ENCODE measurements at places on chromosomes 12 and 14.
A peak's percentile ranks its signal among the peaks of the same experiment; 100 is the strongest.

- peak; percentile 46 for DNase-seq
Observed at GRCh38 chr12:80195074-80195726, 95.9 kb downstream of the OTOGL start.

DNA sequence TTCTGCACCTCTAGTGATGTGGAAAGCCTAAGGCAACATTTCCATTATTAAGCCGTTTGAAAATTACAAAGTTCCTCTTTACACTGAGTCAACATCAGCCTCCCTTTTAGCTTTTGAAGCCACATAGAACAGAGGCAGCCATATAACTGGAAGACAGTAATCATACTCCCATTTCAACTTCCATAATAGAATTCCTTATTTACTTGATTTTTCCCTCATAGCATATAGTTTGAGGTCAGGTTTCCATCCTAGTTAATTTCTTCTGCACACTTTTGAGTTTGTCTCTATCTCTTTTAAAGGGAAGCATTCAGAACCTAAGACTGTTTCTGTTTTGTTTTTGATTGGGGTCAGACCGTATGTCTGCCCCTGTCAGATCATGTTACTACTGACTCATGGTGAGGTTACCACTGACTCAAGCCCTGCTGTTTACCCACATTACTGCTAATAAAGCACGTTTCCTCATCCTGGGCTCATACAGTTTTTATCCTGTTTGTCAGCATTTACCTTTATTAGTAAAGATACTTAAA, 161.0 kb downstream of the SLC38A4 start:
- DNase-seq = peak; percentile 66

DNA sequence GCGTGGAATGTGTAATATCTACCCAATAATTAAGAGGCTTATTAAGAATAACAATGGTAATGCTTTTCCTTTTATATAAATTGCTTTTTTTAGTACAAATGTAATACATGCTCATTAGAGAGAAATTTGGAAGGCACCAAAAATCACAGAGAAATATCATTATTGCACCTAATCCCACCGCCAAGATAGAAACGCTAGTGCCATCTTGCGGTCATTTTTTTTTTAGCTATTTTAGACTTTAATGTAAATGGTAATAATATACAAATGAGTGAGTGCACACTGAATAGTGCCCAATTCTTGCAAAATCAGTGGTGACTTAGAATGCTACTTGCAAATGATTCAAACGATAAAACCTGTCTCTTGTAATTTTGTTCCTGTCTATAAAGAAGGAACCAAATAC, 576.8 kb upstream of the TMEM132C start:
- DNase-seq = no peak

DNA sequence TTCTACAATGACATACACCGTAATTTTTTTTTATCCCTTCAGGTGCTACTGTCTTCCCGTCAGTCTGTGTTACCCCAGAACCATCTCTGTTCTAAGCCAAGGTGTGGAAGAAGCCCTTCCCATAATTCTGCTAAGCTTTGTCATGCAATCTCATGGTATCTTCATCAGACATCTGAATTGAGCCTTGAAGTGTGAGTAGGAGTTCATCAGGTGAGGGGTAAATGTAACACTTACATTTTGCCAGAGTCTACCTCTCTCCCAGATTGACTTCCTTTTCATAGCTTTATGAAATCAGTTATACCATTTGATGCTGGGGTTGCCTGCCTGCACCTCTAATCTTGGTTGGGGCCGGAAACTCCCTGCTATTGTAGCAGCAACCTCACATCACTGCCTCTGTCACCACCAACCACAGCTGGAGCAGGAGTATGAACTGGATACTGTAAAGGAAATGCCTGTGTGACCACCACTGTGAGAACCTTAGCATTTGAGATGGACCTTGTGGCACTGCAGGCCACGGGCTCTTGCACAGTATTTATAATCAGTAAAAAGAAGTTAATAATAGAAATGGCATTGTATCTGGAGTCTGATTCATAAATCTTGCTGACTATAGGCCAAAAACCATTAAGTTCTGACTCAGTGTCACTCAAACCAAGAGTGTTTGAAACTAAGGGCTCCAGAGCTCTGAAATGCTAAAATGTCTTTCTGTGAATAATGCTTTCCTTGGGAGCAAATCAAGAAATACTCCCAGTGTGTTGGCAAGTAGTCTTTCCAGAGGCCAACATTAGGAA, 58.7 kb upstream of the STK38L start:
- peak; percentile 70 for DNase-seq

GRCh38 chr14:88233915-88234314, 89.2 kb downstream of the KCNK10 start:
- DNase-seq = no peak

GRCh38 chr12:131901431-131902331, 7.3 kb downstream of the ULK1 start:
- no peak for DNase-seq

DNA sequence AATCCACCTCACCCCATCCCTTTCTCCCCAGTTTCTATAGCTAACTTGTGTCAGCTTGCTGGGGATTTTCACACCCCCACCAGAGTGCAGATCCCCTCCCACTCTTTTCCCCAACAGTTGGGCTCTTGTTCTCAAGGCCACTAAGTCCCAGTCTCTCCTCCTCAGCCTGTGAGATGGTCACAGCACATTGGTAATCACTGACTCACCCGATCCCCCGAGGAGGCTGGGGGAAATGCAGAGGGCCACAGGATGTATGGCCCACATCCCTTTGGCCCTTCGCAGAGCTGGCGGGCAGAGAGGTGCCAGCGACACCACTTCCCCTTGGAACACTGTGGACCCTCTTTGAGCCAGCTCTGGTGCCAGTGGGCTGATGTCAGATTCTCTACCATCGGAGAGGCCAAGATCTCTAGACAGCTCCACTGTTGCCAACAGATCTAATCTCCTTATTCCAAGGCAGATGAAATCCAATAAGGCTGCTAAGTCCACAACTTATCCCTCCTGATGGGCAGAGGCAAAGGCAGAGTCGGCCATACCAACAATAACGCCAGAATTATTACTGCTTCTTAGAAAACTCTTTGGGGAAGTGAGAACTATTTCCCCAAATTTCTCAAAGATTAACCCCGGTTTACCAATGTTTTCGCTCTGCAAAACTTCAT, 1.6 kb downstream of the FMNL3 start:
- DNase-seq = peak; percentile 82

DNA sequence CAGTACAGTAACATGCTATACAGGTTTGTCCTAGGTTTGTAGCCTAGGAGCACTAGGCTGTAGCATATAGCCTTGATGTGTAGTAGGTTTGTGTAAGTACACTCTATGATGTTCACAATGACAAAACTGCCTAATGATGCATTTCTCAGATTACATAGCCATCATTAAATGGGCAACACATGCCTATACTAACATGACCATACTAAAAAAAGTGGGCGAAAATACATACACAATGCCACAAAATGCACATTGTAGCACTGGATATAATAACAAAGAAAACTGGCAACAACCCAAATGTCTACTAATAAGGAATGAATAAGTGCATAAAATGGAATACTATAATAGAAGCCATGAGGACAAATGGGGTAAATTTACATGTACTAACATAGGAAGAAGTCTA, 31.3 kb upstream of the NDUFA12 start:
- DNase-seq = no peak

GRCh38 chr12:14981049-14981448, 8.2 kb downstream of the PDE6H start:
- DNase-seq = no peak

GRCh38 chr12:66013224-66013623, 117.3 kb downstream of the LLPH start:
- no peak for DNase-seq

GRCh38 chr12:51198568-51199365, 19.1 kb downstream of the POU6F1 start:
- no peak for DNase-seq

GRCh38 chr14:26180221-26180620, 417.6 kb downstream of the NOVA1 start:
- no peak for DNase-seq

- DNase-seq = no peak
Observed at GRCh38 chr12:98405805-98406366, 109.5 kb upstream of the TMPO start.

- DNase-seq = peak; percentile 36
Observed at GRCh38 chr12:111445726-111446581, 40.2 kb downstream of the SH2B3 start.

GRCh38 chr12:88944397-88944796, 364.1 kb upstream of the KITLG start:
- no peak for DNase-seq

DNA sequence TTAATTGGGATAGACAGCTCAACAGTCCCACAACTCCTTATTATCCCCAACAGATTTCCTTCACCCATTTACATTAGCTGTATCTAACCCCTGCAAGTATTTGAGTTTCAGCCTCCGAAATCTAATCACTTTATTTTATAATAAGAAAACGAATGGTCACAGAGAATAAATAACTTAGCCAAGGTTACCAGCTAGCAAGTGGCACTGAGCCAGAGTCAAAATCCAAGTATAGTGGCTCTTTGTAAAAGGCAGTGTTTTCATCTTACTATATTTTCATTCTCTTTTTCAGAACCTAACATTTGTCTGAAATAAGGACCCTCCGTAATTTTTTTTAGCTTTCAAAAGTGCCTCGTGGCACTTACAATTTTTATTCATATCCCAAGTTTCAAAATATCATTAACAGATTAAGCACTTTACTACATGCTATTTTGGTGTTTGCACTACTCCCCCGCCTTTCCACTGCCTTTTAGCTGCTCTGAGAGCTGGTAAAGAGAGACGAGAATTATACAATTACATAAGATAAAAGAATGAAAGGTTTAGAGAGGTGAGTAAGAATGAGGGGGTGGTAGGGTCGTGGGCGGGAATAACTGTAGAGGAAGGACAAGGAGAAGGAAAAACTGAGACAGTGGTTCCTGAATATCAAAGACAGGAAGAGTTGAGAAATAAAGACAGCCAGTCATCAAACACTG, 3.7 kb upstream of the USP15 start:
- DNase-seq = no peak

DNA sequence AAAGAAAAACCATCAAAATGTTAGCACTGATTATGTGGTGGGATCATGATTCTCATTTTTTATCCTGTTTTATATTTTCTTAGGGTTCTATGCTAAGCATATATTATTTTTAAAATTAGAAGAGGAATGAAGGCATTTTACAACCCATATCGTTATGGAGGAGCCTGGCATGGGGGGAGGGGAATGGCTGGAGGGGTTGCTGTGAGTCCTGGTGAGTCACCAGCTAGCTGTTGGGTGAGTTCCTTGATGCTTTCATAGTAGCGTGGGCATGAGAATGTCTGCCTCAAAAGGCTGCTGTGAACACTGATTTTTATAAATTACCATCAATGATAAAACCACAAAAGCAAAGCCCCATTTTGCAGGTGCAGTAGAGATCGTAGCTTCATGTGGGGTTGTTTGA, 46.9 kb downstream of the C14orf132 start:
- DNase-seq = no peak

DNA sequence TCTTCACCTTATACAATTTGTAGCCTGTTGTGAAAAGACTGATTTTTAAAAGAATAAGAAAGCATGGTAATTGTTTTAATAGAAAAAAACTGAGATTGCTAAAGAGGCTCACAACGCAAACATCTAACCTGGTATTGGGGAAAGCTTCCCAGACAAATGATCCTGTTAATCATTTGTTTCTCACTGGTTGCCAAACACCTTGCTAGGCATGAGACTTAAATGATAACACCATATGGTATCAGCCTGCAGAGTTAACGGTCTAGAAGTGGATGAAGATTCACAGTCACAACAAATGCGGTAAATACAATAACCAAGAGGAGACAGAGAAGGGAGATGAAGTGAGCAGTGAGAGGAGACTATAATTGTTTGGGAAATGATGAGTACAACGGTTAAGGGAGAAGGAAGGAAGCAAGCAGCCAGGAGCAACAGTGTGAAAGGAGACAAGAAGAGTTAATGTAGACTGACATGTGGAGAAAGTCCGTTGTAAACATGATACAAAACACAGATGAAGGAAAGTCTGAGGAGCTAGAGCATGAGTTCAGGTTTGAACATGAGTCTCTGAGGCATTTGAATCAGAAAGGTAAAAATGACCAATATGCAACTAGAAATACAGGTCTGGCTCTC, 19.8 kb downstream of the GXYLT1 start:
- DNase-seq = no peak

DNA sequence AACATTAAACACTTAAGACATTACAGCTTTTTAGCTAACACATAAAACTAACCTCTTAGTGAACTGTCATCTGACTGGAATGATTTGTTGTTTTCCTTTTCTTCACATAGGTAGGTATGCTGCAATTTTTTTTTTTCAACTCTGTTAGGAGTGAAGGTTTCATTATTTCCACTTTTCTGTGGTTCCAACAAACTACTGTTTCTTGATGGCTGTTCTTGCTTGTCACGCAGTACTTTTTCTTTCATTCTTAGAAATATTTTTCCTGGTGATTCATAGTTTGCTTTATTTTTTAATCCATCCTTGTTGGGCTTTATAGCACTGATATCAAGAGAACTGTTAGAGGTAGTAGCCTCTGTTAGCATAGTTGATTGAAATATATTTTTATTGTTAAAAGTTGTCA, 6.3 kb downstream of the MIS18BP1 start:
- DNase-seq = no peak

GRCh38 chr12:27324530-27324929, 8.1 kb upstream of the BMAL2 start:
- no peak for DNase-seq

DNA sequence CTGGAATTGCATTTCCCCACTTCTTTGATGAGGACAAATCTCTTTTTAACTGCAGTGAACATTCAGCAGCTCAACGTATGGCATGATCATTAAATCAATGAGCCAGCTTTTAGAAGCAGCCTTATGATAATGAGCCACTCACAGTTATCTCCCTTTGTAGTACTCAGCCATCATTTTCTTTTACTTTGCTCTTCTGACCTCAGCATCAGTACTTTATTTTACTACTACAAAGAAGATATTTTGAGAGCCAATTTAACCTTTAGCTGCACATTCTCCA, 250.0 kb upstream of the CLEC14A start:
- no peak for DNase-seq

DNA sequence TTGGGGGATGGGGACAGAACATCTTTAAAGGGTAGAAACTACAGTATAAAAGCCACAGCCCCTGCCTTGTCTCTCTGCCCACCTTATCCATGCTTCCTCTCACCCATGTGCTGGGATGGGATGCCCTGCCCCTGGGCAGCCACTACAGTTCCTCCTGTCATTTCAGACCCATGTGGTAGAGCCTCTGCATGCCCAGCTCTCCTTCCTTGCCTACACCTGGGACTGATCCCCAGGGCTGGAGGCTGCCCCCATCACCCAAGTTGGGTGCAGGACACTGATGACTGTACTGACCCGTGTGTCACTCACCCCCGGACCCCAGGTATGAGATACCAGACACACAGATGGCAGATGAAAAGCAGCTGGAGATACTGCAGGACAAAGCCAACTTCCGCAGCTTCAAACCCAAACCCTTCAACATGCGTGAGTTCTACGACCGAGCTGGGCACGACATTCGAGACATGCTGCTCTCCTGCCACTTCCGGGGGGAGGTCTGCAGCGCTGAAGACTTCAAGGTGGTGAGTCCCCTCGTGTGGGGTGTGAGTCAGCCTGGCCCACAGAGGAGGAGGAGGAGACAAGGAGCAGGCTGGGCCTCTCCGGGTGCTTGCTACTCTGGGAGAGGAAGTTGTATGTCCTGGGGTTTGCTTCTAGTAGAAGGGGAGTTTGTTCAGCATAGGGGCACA, 2.2 kb downstream of the ASIC1 start:
- peak; percentile 37 for DNase-seq
